ENCODE measurements at places on chromosomes 1 and 21. TPM values are rescaled to one million over a fixed set of nuclear protein-coding genes. Genes with fewer than 3 reads are reported as not detected.

EPHA8 gene
- not detected for total RNA-seq

CYP4A11 gene
- total RNA-seq: not detected

RORC gene
- total RNA-seq: 0.12 TPM

RSPH1 gene
- total RNA-seq: not detected

Data from hair follicle dermal papilla cell (primary cell).